ENCODE measurements at places on chromosomes 4 and X.

DNA sequence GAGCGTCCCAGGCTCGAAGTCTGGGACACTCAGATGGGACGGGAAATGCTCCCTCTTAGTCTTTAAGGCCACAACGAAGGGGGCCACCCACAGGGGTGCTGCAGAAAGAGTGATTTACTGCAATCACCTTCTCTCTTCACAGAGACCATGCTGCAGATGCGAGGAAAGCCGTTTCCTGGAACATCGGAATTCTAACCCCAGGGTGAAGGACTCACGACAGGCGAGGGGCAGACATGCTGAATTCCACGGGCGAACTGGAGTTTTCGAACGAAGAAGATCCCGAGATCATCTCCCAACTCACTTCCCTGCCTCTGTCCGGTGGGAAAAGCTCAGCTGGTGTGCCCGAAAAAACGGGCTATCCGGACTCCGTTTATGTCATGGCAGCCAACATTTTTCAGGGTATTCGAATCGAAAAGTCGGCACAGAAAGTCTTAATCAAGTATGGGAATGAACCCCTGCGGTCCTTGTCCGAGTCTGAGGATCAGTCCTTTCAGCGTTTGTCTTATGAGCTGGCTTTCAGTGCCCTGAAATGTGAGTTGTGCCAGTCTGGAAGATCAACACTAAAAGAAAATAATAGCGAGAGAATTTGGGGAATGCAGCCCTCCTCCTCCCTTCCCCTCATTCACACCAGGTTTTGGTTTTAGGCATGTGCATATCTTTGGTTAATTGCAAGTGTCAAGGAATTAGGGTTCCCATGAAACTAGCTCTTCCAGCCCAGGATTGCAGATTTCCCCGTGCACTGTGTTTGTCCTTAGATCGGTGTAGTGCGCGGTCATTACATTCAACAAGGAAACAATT is 905 bp downstream of the NSUN7 start:
- no peak for DNase-seq

GRCh38 chrX:46184749-46185148 is 360.5 kb downstream of the ZNF674 start:
- no peak for DNase-seq

GRCh38 chrX:84170931-84171330 is 17.1 kb downstream of the RPS6KA6 start:
- DNase-seq = no peak

- DNase-seq = no peak
Observed at GRCh38 chrX:19602866-19603622, 87.7 kb upstream of the MAP3K15 start.

- DNase-seq = no peak
Observed at GRCh38 chr4:74056114-74056857, 17.8 kb upstream of the CXCL3 start.

DNA sequence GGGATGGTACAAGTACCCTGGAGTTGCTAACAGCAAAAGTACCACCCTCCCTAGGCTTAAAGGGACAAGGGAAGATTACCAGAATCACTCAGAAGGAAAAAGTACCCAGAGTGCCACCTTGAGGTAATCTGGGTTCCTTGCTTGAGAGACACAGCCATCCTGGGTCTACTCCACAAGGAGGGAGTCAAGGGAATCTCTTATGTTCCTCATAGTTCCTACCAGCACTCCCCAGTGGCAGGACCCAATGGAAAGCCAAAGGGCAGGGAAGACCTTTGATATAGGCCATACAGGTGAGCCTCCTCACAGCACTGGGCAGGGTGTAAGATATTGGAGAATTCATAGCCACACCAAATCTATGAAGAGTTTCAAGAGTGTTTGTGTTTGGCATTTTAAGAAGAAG is 5.7 kb downstream of the IL2 start:
- DNase-seq = no peak

Data from putamen (tissue), 1 donor.